ENCODE measurements at places on chromosomes 2 and 18. TPM values are rescaled to one million over a fixed set of nuclear protein-coding genes. Genes with fewer than 3 reads are reported as not detected.

GRP gene
- not detected for total RNA-seq

EGR4 gene
- total RNA-seq = 0.07 TPM

ASPRV1 gene
- total RNA-seq = 0.14 TPM

NXPH2 gene
- 2.0 TPM for total RNA-seq

ST8SIA3 gene
- not detected for total RNA-seq

RAD51AP2 gene
- not detected for total RNA-seq
